Hepatocyte (in vitro differentiated cells): ENCODE measurements at places on chromosomes 1 and 21.

GRCh38 chr1:53271446-53272090 is 33.2 kb upstream of the MAGOH start:
- no peak for DNase-seq

- no peak for DNase-seq
These were observed 1109.8 kb upstream of the B3GALT2 start for GRCh38 chr1:194296201-194296600.

DNA sequence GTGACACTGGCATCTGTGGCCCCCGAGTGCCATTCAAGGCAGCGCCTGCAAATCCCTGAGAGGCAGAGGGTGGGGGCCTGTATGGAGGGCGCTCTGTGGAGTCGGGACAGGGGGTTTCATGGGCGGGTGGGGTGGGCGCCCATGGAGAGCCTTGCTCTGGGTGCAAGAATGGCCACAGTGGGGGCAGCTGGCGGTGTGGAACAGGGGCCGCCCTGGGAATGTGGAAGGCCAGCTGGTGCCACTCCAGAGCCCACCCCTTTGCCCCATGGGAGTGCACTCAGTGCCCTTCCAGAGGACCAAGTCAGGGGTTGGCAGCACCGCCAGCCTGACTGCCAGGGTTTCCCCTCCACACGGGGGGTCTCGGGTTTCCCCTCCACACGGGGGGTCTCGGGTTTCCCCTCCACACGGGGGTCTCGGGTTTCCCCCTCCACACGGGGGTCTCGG is 55.0 kb upstream of the TRAPPC10 start:
- no peak for DNase-seq

DNA sequence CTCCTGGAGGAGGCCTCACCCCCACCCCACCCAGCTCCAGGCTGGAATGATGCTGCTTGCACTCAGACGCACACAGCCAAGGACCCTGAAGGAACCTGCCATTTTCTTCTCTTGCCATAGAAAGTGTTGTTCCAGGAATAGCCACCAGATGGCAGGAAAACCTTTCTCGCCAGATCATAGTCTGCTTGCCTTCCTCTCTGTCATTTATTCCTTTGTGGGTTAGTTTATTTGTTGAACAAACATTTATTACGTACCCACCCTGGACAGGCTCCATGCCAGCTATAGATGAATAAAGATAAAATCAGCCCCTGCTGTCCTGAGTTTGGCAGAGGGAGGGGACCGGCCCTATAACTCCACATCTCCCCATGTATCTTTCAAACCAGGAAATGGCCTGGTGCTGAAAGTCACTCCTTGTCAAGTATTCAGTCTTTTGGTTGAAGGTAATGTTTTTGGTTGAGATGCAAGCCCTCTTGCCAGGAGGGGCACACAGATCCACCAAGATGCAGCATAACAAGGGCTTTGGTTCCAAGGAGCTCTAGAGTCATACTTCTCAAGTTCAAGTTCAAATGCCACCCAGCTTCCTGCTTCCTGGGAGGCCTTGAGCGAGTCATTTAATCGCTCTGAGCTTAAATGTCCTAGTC is 7.0 kb upstream of the KCNC4 start:
- peak; percentile 77 for DNase-seq

DNA sequence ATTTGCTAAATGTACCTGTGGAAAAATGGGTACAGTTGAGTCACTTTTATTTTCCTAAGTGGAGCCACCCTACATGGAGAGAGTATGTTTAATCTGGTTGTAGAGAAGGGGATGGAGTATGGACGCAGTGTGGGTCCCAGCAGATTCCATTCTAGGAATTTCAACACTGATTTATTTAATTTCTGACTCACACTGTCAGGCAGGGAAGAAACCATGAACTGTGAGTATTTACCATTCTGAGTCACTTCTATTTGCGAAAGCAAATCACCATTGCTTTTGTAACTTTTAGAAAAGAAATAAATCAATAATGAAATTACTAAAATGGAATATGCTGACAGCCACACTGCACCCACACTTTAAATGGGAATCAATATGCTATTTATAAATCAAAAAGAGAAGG is 339.0 kb downstream of the DSCAM start:
- peak; percentile 16 for DNase-seq

DNA sequence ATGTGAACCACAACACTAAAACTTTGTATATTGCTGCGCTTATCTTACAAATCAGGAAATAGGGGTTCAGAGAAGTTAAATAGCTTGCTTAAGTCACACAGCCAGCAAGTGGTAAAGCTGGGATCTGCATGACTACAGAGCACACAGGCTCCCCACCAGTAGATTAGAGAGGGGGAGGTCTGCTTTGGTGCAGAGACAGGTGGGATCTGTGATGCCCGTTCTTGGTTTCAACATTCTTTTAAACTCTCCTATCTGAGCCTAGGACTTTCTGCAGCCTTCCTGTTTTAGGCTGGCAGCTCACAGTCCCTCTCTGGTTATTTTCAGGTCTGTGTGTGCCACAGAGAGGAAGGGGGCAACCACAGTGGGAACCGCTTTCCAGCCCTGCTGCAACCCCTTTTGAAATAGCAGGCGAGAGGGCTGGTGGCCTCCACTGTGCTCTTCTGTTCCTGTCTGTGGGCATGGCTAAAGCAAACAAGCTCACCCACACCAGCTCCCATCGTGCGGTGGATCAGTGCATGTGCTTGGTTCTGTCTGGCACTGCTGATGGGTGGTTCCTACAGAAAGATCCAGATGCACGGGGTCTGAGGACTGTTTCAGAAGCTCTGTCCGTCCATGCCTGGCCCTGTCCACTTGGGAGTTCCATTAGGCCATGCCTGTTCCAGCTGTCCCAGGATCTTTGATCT is 1.7 kb upstream of the IL6R start:
- DNase-seq: no peak

GRCh38 chr1:3313576-3313950 is 140.9 kb upstream of the ARHGEF16 start:
- DNase-seq: peak; percentile 79

DNA sequence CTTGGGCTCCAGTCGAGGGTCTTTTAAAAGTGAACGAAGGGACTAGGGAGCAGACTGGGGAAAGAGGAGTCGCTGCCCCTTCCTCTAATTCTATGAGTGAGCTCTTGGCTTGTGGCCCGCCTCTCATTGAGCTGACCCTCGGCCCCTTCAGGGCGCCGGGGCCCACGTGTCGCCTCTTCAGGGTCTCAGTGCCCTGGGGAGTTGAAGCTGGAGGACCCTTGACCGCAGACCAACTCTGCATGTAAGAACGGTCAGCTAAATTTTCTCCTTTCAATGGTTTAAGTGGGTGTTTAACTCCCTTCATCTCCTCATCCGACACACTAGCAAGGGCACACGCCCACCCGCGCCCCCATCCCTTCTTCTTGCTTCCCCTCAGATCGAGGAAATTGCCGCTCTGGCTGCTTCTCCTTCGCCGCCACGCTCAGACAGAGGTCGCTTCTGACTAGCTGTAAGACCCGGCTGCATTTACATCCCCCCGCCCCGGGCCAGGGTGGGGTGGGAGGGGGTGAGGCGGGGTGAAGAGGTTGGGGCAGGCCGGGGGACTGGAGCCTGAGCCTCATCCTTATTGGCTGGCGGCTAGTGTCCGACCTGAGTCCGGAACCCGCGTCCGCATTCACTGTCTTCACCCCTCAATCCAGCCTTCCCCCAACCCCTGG is 10.9 kb downstream of the NR5A2 start:
- DNase-seq: no peak

DNA sequence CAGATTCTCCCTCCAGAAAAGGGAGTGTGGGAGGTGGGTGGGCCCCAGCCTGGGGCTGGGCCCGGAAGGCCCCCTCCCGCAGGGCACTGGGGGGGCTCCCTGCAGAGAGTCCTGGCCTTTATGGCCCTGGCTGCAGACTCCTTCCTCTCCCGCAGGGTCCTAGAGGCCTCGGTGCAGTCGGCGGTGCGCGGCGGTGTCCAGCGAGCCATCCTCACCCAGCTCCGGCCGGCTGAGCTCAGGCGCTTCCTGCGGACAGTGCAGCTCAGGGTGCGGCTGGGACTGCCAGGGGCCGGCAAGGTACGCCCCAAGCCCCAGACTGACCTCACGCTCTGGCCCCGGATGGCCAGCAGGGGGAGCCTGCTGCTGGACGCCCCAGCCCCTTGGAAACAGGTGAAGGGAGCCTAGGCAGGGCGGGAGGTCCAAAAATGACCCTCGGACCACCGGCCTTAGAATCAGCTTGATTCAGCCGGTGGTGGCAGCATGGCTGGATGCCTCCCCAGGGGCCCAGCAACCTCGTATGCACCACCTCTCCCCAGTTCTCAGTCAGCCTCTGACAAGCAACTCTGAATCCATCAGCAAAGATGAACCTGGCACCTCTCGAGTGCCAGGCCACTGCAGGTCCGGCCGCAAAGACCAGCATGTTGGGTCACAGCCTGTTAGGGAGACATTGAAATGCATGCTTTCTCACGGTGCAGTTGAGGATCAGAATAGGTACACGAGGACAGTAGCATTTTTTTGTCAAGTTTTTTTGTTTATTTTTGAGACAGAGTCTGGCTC is 20.6 kb downstream of the MTHFR start:
- DNase-seq: peak; percentile 79

GRCh38 chr1:195251900-195252299 is 1356.3 kb downstream of the KCNT2 start:
- no peak for DNase-seq

DNA sequence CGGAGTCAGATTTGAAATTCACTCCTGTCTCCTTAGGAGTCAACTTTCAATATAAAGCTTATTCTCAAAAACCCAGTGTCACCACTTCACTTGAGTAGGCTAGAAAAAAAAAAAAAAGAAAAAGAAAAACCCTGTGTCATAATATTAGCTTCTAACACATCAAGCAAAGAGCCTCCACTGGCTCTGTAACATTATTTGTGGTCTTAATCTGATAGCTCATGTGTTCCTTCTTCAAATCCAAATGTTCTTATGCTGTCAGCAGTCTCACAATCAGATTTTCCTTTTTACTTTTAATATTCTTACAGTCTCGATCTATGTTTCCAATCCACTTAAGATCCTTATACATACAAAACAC is 26.1 kb upstream of the PSMG1 start:
- DNase-seq: no peak

GRCh38 chr1:74681449-74681848 is 7.9 kb upstream of the ERICH3 start:
- DNase-seq: no peak

DNA sequence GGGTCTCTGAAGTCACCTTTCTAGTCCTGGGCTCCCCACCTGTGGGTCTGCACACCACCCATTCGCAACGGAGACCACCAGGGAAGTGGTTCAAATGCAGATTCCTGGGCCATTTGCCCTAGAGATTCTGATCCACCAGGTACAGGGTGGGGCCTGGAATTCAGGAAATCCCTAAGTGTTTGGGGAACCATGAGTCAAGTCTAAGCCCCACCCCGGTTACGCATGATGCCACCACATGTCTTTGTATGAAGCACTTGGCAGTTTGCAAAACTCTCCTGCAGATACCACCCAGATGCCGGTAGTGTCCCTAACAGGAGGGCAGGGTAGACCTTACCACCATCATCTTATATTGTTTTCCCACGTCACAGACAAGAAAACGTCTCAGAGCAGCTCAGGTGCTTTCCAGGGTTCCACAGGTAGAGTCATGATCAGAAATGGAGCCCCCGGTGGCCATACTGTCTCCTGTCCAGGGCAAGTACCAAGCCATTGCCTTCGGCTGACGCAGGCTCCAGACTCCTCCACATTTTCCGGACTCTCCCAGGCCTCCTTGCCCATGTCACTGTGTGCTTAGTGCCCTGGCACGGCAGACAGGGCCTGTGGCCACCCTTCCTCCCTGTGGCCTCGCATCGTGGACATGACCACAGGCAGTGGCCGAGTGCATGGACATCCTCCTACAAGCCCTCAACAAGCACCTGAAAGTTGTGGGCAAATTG is 89.2 kb upstream of the TMEM51 start:
- DNase-seq: no peak

DNA sequence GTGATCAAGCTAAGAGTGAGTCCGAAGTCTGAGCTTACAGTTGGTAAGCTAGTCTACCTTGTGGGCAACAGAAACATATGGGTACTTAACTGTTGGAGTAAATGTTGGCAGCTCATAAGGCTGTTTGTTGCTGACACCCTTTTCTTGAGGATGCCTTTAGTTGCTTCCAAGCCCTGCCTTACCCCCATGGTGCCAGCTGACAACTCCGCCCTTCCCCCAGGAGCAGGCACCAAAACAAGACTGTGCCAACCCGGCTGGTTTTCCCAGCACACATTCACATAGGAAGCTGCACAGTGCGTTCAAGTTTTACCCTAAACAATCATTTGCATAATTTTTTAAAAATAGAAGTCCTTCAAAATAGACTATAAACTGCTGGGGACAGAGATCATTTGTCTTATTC is 150.2 kb upstream of the LMO4 start:
- no peak for DNase-seq

- DNase-seq: no peak
These were observed 1.8 kb downstream of the NIBAN1 start for GRCh38 chr1:184972315-184973055.

DNA sequence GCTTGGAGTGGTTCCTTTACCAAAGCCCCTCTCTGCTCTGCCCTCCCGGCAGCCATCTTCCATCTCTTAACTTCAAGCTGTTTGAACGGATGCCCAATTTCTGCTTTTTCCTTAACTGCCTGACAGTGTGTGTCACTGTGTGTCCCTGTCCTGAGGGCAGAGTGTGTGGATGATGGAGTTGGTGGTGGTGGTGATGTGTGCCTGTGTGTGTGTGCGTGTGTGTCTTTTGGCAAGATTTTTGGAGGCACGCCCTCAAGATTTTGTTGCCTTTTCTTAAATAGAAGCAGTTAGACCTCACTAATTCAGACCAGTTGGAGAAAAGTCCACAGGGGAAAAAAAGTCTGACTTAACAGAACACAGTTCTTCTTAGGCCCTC is 30.3 kb downstream of the SERTAD4 start:
- DNase-seq: no peak

- DNase-seq: no peak
These were observed 3.6 kb downstream of the KIF2C start for GRCh38 chr1:44743211-44743610.

- no peak for DNase-seq
These were observed 8.7 kb downstream of the TNFRSF14 start for GRCh38 chr1:2564815-2565374.

GRCh38 chr1:32533792-32534327 is 5.4 kb upstream of the ZBTB8A start:
- no peak for DNase-seq

DNA sequence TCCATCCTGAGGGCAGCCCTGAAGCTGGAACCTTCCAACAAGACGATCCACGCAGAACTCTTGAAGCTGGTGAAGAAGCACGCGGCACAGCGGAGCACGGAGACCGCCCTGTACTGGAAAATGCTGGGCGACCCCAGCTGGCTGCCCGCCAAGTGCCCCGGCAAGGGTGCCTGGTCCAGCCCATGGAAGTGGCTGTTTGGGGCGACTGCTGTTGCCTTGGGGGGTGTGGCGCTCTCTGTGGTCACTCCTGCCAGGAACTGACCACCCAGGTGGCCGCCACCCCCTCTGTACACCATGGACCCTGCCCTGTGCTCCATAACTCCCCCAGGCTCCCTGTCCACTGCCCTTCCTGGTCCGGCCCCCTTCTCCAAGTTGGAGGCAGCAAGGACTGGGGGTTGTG is 90.8 kb downstream of the PPP1R12B start:
- DNase-seq: no peak

DNA sequence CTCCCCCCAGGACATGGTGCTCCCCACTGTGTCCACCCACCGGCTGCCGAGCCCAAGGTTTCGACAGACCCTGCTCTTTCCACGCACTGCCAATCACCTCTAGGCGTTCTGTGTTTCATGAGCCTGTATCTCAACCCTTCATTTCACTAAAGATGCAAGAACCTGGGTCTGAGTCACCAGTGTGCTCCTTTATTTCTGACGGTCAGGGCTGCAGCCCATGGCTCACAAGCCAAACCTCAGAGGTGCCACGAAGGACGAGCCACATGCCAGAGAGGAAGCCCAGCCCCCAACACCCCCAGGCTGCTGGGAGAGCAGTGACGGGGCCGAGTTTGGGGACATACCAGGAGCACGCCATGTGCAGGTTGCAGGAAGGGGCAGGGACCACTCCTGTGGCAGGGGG is 79.2 kb upstream of the ARHGEF16 start:
- no peak for DNase-seq
